Activated CD4-positive, alpha-beta T cell treated with anti-CD3 and anti-CD28 coated beads, Interleukin-2, Interleukin-6, amounts not matched to agents 100 ng/mL and 50 ng/mL, durations not matched to agents 16 hours and 8 hours (primary cell): ENCODE measurements at places on chromosomes 4 and X.
A peak's percentile ranks its signal among the peaks of the same experiment; 100 is the strongest.

- DNase-seq: no peak
Observed at GRCh38 chr4:117293784-117294183, 208.4 kb upstream of the TRAM1L1 start.

DNA sequence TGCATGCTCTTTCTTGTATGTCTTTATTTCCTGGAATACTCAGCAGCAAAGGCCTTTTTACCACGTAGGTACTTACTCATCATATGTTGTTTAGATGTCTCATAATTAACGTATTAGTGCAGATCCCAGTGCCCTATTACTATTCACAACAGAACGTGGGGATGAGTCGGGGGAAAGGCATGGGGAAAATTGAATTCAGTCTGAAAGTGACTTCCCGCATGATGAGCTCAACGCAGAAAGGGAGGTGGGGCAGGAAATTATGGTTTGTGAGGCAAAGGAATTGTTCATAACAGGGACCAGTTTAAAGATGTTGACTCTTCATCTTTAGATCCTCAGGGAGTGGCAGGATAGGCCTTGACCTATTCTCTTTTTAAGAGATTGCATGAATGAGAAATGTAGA lies 2.0 kb upstream of the TMPRSS11D start:
- DNase-seq: no peak

DNA sequence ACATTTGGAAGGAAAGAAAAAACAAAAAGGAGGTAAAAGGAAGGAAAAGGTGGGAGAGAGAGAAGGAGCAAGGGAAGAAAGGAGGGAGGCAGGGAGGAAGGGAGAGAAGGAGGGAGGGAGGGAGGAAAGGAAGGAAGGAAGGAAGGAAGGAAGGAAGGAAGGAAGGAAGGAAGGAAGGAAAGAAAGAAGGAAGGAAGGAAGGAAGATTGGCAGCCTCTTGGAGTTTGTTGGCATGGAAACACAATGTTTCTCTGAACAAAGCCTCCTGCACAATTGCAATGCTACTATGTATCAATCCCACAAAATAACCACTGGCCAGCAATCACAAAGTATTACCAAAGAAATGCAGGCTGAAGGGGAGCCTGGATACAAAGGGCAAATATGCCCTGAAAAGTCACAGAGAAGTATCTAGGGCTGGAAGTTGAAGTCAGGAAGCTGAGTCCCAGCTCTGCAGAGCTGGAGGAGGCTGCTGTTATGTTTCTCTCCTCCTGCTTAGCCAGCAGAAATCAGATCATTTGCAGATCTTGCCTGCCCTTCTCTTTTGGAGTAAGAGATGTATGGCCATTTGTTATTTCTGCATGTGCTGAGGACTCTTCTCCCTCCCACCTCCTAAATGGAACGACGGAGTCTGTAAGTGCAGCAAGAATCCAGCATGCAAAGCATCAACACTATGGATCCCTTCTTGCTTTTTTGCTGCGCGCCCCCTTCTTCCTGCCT lies 195.9 kb upstream of the LDB2 start:
- no peak for DNase-seq

DNA sequence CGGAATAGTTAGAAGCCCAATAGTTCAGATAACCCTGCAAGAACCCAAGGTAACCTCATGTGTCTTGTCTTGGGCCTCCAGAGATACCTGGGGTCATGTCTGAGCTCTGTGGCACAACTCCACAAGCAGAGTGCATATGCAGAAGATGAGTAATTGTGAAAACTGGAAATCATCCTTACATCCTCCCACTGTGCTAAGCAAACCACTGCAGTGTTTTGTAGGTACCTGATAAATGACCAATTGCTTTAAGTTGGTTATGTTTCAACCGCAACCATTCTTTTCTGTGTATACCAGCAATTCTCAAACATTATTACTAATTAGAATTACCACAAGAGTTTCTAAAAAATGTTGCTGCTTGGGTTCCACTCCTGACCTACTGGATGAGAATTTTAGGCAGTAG lies 73.2 kb downstream of the CBLL2 start:
- DNase-seq: no peak

GRCh38 chrX:40100141-40100536 lies 2.4 kb upstream of the BCOR start:
- no peak for DNase-seq

- no peak for DNase-seq
Observed at GRCh38 chr4:31999848-32000247, 1279.7 kb downstream of the PCDH7 start.

DNA sequence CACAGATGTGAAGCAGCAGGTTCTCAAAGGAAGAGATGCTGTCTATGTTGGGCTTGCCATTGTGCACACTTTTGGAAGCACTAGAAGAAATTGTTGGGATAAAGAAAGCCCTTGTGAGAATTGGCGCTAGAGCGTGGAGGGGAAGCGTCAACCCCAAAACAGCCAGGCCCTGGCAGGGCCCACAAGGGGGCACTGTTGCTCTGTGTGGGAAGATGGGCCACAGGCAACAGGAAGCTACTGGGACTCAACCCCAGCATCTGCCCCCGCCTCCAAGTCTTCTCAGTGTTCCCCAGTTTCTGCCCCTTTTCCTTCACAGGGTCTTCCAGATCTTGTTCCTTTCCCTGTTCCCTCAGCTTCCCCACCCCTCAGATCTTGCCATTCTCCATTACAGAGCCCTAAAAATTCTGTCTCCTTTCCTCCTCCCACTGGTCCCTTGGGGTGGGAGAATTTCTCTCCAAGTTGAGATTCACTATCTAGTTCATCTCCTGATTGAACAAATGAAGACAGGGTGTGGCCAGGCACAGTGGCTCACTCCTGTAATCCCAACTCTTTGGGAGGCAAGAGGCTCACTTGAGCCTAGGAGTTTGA lies 85.5 kb downstream of the STARD8 start:
- DNase-seq: peak; percentile 82

DNA sequence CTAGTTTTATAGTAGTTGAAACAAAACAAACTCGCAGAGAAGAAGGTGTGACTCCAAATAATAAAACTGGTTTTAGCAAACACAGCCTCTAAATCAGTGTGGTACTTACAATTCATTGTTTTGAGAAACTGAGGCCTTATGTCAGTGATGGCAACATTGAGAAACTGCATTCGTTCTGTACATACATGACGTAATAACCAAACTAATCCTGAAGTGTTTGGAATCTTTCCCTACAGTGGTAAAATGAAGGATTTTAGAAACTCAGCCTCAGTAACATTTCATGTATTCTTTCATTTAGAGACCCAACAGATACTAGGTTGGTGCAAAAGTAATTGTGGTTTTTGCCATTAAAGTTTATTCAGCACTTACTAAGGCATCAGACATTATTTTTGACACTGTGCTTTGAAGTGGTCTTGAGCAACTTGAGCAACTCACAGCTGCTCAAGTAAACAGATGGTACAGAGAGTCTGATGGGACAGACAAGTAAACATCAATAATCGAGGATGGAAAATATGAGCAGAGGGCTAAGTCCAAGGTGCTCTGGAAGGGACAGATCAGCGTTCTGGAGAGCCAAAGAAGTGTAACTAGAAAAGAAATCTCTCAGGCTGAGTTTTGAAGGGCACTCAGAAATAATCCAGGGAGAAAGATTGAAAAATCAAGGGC lies 390.8 kb upstream of the BOD1L1 start:
- no peak for DNase-seq

GRCh38 chrX:40871385-40872082 lies 136.2 kb upstream of the MED14 start:
- DNase-seq: no peak

DNA sequence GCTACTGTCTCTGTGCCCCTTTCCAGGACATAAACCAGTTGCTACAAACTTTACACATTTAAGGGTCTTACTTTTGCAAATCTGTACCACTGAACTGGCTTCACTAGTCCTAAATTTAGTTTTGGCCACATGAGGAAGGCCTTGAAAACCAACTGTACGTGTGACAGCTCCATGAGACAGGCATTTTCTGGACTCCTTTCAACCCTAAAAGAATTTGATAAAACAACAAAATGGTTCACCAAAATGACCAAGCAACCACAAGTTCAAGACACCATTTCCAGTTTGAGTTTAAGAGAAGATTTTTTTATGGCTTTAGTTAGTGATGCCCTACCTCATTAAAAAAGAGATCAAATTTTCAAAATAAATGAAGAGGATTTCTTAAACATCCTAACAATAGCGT lies 246.4 kb downstream of the ZNF674 start:
- no peak for DNase-seq

DNA sequence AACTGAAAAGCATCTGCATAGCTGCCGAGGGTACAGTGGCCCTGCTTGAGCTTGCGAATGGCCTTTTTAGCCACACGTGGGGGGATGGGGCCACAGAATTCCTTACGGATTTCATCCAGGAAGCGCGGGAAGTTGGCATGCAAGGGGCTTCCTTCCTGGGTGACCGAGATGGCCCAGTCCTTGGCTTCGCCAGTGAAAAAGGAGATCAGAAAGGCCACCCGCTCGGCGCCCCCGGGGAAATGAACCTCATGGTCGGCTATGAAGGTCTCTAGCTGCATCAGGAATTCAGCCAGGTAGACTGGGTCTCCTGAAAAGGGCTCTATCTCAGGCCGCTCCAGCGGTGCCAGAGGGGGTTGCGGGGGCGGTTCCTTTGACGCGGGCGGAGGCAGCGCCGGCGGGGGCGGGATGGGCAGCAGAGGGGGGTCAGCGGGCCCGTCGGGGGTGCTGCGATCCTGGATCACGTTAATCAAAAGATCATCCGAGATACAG lies 909 bp downstream of the RTL5 start:
- DNase-seq: no peak

- no peak for DNase-seq
Observed at GRCh38 chrX:39915081-39915480, 182.7 kb downstream of the BCOR start.

DNA sequence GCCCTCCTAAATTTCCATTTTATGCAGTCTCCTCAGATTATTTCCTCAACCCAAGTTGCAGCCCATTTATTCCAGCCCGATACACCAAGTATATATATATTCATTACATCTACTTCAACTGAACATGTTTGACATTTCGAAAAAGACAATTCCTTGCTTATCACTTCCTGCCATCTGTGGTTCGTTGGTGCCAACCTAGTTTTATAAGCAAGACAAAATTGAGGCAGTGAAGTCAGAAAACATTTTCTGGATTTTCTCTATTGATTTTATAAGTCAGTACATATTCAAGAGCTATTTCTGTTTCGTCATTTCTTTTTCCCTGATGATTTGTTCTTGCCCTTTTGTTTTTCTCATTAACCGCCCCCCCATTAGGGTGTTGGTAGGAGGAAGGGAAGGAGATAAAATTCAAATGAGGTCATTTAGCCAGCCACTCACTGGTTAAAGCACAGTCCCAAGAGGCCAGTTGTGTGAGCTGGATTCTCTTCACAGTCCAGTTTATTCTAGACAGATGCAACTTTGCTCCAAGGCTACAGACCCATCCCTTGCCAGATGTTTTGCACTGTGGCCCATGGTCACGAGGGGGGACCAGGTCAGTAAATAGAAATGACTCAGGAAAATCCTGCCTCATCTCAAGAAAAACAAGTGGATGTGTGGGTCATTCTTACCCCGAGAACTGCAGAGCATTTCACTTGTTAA lies 20.3 kb upstream of the VEGFD start:
- no peak for DNase-seq

DNA sequence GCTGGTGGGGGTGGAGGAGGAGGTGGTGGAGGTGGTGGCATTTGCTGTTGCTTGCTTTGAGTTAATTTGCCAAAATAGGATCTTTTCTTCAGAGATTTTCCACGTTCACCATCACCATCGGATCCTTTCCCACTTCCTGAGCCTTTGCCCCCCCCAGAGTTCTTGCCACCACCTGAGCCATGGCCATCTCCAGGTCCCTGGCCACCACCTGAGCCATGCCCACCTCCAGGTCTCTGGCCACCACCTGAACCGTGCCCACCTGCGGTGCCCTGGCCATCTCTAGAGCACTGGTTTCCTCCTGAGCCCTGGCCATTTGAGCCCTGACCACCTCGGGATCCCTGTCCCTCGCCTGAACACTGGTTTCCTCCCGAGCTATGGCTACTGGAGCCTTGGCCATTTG lies 1.9 kb downstream of the IRS4 start:
- DNase-seq: no peak

DNA sequence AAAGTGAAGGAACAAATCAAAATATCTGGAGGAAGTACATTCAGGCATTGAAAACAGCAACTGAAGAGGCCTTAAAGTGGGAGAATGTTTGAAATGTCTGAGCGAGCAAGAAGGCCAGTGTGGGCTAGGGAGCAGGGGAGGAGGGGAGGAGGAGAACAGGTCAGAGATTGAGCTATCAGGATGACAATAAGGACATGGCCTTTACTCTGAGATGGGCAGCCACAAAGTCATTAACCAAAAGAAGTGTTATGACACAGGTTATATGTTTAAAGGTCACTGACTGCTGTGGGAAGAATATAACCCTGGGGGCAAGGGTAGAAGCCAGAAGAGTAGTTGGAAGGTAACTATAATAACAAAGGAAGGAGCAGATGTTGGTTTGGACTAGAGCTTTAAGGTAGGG lies 315.4 kb downstream of the INPP4B start:
- no peak for DNase-seq

GRCh38 chrX:68488657-68489056 lies 10.2 kb upstream of the YIPF6 start:
- DNase-seq: no peak

DNA sequence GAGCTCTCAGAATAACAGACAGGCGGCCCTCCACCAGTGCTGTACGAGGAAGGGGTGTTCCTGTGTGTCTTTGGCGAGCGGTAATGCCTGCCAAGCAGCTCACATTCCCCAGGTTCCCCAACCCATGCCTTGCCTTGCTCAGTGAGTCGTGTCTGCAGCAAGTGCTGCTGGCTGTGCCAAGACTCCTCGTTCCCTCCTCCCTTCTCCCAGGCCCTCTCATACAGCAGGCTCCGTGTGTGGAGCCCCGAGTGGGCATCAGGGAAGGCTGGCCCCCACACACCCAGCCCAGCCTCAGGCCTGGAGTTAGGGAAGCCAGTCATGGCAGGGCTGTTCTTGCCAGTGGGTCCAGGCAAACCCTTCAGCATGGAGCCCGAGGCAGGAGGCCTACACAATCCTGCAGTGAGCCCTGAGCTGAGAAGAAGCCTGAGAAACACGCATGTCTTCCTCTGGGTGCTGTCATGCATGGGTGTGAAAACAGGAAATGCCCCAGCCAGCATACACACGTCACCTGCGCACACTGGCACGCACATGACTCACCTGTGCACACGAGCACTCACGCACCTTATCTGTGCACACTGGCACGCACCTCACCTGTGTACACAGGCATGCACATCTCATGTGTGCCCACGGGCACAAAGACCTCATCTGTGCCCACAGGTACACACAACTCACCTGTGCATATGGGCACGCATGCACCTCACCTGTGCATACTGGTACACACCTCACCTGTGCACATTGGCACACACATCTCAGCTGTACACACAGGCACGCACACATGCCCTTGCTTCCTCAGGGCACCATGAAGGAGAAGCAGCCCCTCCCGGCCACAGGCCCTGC lies 238.7 kb downstream of the DHRSX start:
- no peak for DNase-seq
